Glutamatergic neuron (in vitro differentiated cells): ENCODE measurements at places on chromosomes 4 and X. TPM values are rescaled to one million over a fixed set of nuclear protein-coding genes. Genes with fewer than 3 reads are reported as not detected.

DNA sequence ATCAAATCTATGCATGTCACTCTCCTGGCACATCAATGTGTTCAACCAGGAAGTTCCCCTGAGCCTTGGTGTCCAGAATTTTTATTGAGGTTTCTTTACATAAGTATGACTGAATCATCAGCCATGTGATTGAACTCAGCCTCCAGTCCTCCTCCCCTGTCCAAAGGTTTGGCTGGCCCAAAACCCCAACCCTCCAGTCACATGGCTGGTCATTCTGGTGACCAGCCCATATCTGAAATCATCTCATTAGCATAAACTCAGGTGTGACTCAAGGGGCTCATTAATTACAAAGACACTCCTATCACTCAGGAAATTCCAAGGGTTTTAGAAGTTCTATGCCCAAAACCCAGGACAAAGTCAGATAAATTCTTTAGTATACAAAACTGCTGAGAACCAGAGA, 20.6 kb upstream of the SUPT20HL2 start:
- H3K4me3 ChIP-seq, result no peak overlapping the region
- H3K27me3 ChIP-seq, result no peaks in the 10 kb centered on the region
- no peaks in the 10 kb centered on the region for H3K4me1 ChIP-seq
- no peak for DNase-seq
- H3K27ac ChIP-seq, result no peak overlapping the region
- no peaks in the 10 kb centered on the region for H3K36me3 ChIP-seq

DNA sequence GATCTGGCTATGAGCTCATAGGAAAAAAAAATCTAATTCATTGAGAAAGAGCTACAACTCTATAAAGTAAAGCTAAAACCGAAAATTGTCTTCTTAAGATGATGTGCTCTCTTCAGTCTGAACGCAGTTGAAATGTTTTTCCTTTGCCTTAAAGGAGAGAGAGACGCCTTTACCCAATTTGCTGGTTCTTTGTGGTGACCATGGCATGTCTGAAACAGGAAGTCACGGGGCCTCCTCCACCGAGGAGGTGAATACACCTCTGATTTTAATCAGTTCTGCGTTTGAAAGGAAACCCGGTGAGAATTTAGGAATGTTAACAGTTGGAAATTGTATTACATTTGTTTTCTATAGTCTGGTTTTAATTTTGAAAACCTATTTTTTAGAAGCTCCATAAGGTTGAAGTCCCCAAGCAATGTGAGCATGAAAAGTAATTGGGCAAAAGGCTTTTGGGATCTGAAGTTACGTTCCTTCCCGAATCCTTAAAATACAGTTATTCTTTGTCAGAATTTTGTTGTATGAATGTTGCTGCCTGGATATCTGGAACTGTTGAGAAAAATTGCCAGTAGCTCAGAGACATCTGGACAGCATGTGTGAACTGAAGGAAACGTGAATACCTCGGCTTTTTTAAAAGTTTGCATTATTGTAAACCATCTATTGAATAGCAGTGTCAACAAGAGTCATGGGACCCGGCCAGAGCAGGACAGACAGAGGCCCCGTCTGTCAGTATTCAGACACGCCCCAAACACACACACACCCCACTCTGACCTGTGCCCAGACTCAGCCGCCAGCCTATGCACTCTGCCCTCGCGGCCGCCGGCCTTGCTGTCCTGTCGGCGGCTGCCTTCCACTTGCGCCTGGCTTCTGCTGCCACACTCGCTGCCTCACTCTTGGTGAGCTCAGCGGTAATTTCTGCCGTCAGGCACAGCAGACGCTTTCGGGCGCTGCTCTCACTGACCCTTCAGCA, 9.9 kb downstream of the PIGG start:
- peaks cover 24% of the 10 kb centered on the region for H3K36me3 ChIP-seq
- H3K4me1 ChIP-seq, result no peaks in the 10 kb centered on the region
- no peaks in the 10 kb centered on the region for H3K27me3 ChIP-seq

GRCh38 chrX:69074726-69075125, 90.5 kb downstream of the PJA1 start:
- no peak overlapping the region for H3K4me3 ChIP-seq
- DNase-seq, result no peak
- no peak overlapping the region for H3K27ac ChIP-seq
- H3K4me1 ChIP-seq, result no peaks in the 10 kb centered on the region
- H3K27me3 ChIP-seq, result no peaks in the 10 kb centered on the region

Gene DUX4
- 1.2 TPM for total RNA-seq

Gene KLB
- not detected for total RNA-seq
